Liver (tissue), 10 donors: ENCODE measurements at places on chromosomes 13 and 19.
A peak's percentile ranks its signal among the peaks of the same experiment; 100 is the strongest.

DNA sequence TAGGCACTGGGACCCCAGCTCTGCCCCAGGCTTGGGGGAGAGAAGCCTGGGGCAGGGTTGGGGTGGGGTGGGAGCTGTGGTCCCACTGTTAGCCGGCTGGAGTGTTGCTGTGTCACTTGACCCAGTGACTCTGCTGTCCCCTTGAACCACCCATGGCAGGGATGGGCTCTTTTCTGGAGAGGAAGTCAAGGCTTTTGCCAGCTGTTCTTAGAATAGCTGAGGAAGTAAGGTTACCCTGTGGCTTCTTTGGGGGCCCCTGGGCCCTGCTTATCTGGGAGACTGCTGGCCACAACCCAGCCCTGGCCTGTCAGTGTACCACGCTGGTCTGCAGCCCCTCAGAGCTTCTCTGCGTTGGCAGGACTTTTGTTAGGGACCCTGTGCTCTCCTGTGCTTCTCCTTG lies 9.1 kb downstream of the PNPLA6 start:
- peak; percentile 49 for DNase-seq

DNA sequence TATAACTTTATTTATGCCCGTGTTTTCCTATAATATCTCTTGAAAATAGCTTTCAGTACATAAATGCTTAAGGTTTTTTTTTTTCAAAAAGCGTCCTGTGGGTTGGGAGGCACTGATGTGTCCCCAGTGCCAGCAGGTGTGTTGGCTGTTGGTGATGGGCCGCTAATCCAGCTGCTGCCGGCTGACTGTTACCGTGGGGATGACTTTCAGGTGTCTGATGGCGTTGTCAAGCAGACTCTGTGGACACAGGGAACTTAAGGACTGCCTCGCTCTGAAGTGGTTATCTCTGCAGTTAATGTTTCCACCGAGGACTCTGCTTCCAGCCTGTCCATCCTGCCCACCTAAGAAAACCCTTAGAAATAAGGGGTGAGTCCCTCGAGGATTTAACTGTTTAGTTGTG lies 94.5 kb downstream of the ANKRD10 start:
- DNase-seq, result no peak

GRCh38 chr13:76635232-76636230 lies 250.7 kb downstream of the KCTD12 start:
- DNase-seq, result no peak

DNA sequence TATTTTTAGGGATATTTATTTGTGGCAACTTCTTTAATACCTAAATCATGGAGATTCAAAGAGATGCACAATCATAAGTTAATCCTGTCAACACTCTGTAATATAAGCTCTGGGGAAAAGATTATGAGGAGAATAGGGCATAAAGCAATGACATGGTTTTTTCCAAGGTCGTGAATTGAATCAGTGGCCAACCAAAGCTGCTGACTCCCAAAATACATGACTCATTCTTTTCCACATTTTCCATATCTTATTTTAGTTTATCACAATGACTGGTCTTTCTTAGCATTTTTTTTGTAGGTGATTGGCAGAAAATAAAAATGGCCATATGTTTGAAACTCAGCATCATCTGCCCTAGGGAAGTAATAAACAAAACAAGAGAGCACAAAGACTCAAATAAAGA lies 28.5 kb upstream of the RBM26 start:
- no peak for DNase-seq

- no peak for DNase-seq
These were observed 1264.6 kb downstream of the PCDH9 start for GRCh38 chr13:65965501-65965900.

DNA sequence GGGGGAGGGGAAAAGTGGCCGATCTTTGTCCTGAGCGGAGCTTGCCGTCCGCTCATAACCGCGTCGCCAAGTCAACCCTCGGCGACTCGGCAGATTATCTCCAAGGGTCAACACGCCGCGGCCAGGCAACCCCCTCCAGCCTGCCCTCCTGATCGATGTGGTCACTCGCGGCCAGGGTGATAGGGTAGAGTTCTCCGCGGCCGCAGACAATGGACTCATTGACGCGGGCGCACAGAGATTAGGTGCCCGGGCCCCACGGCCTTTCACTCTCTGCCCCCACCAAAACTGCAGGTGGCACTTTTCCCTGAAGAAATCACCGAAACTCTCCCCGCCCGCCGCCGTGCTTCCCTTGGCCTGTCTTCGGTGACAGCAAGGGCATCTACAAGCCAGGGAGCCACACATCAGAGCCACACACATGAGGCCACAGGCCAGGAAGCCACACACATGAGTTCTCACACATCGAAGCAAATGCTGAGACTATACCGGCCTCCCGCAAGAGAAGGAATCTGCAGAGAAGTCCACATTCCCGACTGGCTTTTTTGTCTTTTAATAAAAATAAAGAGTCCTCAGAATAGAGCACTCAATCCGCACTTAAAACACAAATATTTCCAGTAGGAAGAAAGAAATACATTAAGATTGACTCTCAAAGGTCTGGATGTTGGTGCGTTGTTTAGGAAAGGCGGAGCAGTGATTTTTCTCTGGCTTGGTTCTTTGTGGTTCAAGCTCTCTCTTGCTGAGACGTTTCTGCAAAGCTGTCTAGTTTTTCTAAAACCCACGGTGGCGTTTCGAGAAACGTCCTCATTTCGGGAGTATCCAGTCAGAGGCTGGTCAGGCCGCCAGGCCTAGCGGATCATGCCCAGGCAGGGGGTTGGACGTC lies 1.5 kb upstream of the PDX1 start:
- no peak for DNase-seq

- no peak for DNase-seq
These were observed 161.4 kb downstream of the PTPRS start for GRCh38 chr19:5179256-5179655.

GRCh38 chr19:15315101-15315500 lies 17.2 kb downstream of the BRD4 start:
- no peak for DNase-seq

GRCh38 chr19:34217952-34218817 lies 36.2 kb upstream of the GARRE1 start:
- no peak for DNase-seq

DNA sequence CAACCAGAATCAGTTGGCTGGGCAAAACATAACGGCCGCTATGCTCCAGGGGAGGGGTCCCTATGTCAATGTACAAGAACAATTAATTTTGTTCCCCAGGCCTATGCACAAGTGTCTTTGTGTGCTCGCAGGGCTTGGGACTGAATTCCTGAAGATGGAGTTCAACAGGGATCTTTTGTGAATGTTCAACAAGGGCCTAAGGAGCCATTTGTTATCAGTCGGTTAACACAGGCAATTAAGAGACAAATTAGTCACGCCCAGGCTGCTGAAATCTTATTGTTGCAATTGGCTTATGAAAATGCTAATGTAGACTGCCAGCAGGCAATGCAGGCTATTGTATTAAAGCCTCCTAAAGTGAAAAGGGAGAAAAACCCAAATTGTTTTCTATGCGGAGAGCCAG lies 117.5 kb downstream of the ZNF429 start:
- no peak for DNase-seq

DNA sequence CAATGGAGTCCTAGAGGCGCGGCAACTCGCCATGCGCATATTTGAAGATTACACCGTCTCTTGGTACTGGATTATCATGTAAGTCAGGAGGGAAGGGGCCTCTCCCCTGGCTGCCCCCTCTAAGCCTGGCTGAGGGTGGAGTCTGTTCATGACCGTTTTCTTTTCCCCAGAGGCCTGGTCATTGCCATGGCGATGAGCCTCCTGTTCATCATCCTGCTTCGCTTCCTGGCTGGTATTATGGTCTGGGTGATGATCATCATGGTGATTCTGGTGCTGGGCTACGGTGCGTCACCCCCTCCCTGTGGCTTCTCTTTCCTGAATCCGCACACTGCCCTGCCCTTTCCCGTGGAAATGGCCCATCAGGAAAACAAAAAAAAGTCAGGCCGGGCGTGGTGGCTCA lies 6.5 kb downstream of the SLC44A2 start:
- no peak for DNase-seq

DNA sequence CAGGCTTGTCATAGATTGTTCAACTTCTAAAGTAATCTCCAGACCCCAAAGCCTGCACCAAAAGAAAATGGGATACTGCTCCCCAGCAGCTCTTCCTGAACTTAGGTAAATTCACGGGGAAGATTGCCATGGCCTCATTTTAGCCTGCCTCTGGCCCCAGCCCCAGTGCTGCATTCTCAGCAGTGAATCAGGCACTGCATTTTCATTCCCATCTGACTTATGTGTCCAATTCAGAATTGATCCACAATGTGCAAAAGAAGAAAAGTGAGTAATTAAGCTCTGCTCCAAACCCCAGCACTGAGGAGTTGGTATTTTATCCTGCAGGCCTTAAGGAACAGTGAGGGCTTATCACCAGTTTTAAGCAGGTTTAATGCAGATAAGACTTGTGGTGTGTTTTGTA lies 176.4 kb downstream of the KCTD12 start:
- no peak for DNase-seq

- DNase-seq, result no peak
These were observed 75.3 kb downstream of the RAB20 start for GRCh38 chr13:110486061-110486715.
